ENCODE measurements at places on chromosomes 11 and 22. TPM values are rescaled to one million over a fixed set of nuclear protein-coding genes. Genes with fewer than 3 reads are reported as not detected.

The ZNRD2 gene
- 80.5 TPM for total RNA-seq

The C11orf86 gene
- total RNA-seq: not detected

The FAM180B gene
- not detected for total RNA-seq

The ARHGAP8 gene
- total RNA-seq: not detected

The INS gene
- not detected for total RNA-seq

The MS4A7 gene
- not detected for total RNA-seq

The LARGE1 gene
- 23.0 TPM for total RNA-seq
